ENCODE measurements at places on chromosomes 5 and 9.

DNA sequence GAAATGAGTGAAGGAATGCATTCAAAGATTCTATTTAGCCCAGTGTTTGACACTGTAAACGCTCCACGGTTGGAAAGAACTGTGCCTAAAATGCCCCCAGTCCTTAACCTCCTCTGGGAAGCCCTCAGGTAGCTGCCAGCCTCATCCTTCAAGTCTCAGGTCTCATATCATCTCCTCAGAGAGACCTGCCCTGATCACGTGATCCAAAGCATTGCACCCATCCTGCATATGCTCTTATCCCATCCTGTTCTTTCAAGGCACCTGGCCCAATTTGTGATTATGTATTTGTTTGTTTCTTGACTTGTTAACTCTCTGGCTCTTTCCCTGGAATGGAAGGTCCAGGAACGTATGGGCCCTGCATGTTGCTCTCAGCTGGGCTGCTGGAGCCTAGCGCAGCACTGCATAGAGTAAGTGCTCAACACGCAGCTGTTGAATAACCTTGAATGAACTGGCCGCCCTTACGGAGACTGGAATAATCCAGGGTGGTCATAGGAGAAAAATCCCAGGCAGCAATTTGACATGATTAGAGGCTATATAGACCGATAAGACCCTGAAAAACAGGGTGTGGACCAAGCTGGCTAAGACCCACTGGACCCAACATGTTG lies 8.7 kb downstream of the C1QTNF2 start:
- no peak for DNase-seq

DNA sequence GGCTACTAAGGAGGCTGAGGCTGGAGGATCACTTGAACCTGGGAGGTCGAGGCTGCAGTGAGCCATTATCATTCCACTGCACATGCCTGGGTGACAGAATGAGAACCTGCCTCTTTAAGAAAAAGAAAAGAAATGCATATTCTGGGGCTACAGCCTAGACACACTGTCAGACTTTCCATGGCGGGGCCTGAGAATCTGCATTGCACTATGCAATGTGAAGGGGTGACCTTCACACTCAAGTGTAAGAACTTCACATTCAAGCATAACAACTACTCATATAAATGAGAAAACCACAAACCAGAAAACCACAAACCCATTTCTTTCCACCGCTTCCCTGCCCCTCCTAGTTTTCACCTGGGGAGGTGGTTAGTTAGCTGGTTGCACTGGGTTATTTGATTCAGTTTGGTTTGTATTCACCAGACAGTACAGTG lies 18.0 kb upstream of the FBP2 start:
- no peak for DNase-seq

GRCh38 chr5:148163345-148163744 lies 5.0 kb upstream of the SPINK14 start:
- DNase-seq: no peak

DNA sequence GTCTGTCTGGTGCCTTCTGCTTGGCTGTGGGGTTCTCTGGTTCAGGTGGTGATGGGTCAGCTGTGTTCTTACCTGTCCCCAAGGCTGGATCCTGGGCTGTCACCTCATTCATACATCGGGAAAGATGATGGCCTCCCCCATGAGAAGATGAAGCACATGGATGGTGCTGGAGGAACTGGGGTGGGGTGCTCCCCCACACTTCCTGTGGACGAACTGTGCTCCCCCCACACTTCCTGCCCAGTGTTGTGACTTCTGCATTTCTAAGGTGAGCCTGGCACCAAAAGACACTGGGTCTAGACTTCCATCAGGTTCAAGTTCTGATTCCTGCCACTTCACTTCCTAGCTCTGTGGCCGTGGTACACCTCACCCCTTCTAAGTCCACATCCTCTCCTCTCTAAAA lies 4.3 kb upstream of the SURF6 start:
- DNase-seq: no peak

DNA sequence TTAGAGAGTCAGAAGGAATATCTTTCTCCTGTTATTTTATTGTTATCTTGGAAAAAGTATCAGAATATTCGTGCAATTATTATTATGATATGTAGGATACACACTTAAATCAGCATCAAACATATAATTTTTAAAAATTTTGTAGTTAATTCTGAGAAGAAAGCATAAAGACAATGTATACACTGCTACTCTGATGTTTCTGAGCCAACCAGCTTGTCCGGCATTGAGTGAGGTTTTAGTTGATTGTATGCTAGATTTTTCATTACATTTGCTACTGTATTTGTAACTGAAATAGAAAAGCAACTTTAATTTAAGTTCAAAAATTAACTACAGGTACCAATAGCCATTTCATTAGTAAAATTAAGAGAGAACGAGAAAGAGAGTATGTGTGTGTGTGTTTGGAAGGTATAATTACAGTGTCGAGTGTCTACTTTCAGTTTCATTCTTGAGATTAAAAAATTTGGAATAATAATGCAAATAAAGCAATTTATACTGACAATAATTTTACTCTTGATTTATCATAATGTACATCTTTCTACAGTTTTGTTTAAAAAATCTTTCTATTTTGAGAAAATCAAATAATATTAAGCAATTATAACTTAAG lies 160.4 kb upstream of the CDH12 start:
- no peak for DNase-seq

GRCh38 chr9:137592767-137593166 lies 2.5 kb upstream of the ZMYND19 start:
- no peak for DNase-seq

DNA sequence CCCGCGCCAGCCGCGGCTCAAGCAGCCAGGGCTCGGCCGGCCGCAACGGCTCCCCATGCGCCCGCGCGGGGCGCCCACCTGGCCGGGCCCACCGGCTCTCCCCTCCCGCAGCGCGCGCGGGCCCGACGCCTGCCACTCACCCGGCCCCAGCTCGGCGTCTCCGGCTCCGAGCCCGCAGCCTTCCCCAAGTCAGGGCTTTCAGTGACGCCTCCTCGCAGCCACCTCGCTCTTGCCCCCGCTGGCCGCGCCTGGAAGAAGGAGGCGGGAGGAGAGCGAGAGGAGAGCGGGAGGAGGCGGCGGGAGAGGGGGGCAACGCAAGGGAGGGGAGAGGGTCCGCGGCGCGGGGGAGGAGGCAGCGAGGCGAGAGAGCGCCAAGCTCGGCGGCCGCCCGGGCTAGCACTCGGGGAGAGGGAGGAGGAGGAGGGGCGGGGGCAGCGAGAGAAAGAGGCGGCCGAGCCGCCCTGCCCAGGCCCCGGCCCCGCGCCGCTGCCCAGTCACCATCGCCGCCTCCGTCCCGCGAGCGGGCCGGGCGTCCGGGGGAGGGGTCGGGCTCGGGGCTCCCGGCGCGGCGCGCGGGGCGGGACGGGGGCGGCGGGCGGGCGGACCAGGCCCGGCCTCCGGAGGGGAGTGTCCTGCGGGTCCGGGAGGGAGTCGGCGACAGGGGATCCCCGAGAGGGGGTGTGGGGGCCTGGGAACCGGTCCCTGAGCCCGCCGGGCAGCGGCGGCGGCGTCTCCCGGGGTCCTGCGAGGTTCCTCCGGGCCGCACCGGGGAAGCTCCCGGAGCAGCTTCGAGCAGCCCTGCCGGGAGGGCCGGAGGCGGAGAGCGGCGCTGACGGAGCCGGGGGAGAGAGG lies at the start of gene LHFPL2:
LHFPL2 (minus strand) TSS at position 414 of the 852 bp plus-strand sequence. CDS start 138,559 bp downstream, outside the sequence.
- peak; percentile 93 for DNase-seq

DNA sequence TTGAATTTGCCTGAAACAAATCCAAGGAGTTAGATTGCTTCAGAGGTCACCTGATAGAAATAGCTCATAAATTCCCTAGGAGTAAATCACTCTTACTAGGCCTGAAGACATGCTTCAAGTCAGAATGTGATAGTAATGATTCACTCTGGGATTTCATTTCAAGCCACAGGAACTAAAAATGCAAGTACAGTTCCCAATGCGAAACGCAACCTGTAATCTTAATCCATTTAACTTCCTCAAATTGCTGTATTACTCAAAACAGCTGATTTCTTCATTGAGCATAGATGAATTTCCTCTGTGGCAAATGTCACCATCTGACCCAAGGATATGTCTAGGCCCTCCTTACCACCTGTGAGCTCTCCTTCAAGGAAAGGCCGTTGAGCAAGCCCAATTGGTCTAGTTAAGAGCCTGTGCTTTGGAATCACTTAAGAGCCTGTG lies 32.1 kb upstream of the IL6ST start:
- no peak for DNase-seq

DNA sequence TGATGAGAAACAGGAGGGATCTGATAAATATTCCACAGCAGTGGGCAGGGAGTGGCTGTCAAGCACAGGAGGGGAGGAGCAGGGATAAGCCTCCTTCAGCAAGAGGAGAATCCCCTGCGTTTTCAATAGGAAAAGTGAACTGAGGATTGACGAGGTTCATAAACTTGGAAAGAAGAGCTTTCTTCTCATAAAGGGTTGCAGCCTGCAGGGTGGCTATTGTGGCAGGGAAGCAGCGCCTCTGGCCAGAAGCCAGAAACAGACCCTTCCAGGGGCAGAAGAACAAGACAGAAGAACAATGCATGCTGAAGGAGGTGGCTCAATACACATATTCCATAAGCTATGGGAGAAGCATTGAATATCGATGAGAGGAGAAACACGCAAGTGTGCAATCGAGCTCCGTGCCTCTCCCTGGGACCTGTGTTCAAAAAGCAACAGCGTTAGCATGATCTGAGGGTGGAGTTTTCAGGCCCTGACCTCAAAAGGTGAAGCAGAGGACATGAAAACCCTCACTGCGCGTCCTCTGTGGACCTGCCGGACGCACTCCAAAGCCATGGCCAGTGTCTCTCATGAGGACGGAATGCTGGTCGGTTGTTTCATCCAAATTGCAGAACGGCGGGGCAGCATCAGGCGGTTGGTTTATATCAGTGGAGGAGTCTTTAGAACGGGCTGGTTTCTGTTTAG lies 67.6 kb downstream of the ANKRD33B start:
- DNase-seq: no peak

DNA sequence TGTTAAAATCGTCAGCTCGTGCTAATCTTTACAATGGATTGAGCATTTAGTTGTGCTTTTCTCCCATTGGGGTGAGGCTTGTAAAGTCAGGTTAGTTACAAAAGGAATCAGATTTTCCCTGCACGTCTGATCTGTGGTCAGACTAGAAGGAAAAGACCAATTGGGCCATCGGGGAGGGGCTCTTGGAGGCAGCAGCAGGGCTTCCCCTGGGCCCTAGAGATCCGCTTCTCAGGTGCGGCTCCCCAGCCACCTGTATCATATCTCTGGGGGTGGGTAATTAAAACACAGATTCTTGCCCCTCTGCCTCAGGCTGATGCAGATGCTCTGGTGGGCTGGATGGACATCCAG lies 200.3 kb downstream of the HSPA4 start:
- no peak for DNase-seq

GRCh38 chr5:102561894-102562760 lies 63.3 kb upstream of the SLCO6A1 start:
- no peak for DNase-seq

DNA sequence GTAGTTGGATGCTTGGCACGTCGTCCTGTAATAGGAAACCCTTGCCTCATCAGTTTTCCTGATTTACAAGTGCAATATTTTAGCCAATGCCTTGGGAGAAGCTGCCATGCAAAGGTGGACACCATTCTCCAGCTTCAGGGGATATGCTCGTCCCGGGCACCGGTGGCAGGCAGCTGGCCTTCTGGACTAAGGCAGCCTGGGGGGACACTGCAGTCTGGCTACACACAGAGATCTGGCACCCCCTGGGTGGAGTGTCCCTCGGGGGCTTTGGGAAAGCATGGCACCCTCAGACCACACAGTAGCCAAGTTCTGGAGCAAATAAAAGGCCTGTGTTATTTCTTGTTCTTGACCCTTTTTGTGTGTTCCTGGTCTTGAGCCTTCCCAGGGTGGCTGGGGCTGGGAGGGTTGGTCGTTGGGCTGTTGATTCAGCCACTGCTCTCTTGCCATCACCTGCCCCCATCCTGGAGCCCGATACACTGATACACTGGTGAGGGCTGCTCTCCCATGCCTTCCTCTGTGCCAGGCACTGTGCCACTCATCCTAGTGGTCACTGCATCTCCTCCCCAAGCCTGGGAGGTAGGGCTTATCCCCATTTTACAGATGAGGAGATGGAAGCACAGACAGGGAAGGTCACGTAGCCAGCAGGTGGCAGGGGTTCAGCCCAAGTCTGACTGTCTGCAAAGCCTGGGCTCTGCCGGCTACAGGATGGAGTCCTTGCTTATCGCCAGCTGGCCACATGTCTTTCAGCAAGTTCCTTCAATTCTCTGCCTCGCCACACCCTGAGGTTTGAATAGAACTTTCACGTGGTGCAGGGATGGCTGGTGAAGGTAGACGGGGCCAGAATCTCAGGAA lies 134.1 kb downstream of the RGS3 start:
- DNase-seq: no peak

DNA sequence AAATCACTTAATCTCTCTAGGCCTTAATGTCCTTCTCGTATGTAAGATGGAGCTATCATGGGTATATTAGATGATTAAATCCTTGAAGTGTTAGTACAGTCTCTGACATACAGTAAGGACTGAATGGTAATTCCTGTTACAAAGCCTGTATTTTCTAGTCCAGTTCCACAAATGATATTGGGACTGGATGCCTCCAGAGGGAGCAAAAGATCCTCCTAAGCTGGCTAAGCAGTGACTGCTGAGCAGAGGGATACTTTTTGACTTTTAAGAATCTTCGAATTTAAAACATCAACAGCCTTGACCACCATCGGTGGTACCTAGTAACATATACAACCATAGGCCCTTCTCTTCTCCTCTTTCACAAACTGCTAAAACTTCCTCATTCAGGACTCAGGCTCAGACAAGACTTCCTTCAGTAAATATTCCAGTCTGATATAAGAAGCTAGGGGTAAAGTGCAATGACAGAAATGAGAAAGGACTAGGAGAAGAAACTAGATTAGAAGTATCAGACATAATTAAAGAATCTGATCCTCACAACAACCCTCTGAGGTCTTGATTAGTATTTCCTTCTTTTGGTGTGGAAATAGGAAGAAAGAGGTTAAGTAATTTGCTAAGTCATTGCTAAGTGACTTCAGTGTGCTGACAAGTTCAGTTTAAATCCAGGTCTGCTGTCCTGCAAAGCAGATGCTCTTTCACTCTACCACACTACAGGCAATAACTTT lies 13.9 kb downstream of the PTAR1 start:
- no peak for DNase-seq

- no peak for DNase-seq
Observed at GRCh38 chr9:107948601-107949000, 459.0 kb upstream of the KLF4 start.

DNA sequence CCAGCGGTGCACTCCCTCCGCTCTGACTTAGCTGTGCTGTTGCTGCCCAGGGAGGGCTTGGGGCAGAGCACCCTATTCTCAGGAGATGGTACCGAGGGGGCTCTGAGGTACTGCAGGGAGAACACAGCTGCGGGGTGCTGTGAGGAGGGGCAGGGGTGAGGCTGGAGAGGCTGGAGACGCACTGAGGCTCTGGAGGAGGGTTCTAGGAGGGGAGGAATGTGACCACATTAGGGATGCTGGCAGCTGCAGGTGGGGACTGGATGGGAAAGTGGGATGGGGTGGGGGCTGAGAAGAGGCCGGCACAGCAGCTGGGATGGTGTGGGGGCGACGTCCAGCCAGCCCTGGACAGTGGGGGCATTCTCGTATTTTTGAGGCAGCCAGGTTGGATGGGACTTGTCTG lies 20.9 kb downstream of the NCS1 start:
- DNase-seq: no peak

DNA sequence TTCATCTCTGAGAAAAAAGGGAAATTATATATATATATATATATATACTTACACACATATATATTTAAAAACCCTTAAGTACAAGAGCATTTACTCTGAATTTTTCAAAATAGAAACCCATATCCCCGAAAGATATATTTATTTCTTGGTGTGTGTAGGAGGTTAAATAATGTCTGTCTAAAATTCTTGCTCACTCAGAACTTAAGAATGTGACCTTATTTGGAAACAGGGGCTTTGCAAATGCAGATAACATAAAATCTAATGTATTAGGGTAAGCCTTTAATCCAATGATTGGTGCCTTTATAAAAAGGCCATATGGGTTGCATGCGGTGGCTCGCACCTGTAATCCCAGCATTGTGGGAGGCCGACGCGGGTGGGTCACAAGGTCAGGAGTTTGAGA lies 517.3 kb upstream of the TLE4 start:
- no peak for DNase-seq
